Astrocyte (in vitro differentiated cells and primary cell): ENCODE measurements at places on chromosomes 7 and 10. TPM values are rescaled to one million over a fixed set of nuclear protein-coding genes. Genes with fewer than 3 reads are reported as not detected.

DNA sequence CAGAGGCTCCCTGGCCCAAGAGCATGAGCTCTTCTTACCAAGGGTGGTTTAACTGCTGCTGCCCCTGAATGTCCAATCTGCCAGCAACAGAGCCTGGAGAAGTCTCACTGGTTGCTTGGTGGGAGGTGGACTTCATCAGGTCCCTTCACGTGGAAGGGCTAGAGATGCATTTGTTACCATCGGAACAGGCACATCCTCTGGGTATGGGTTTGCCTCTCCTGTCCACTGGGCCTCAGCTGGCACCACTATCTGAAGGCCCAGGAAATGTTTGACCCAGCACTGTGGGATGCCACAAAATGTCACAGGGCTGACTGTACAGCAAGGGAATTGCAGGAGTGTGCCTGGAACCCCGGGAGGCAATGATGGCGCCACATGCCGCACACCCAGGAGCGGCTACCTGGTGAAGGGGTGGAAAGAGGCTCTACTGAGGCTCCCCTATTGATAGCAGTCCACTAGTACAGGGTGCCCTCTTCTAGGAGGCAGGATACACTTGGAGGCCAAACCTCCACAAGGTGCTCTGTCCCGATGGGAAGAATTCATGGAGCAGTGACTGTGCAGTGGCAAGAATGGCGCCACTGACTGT is 603.1 kb upstream of the MGMT start:
- no peak for DNase-seq

GRCh38 chr7:91880016-91880412 is 488 bp downstream of the MTERF1 start:
- no peak for DNase-seq

GRCh38 chr10:12367272-12367671 is 17.9 kb downstream of the CAMK1D start:
- no peak for DNase-seq

GRCh38 chr10:79203014-79203644 is 134.4 kb downstream of the ZMIZ1 start:
- no peak for DNase-seq

DNA sequence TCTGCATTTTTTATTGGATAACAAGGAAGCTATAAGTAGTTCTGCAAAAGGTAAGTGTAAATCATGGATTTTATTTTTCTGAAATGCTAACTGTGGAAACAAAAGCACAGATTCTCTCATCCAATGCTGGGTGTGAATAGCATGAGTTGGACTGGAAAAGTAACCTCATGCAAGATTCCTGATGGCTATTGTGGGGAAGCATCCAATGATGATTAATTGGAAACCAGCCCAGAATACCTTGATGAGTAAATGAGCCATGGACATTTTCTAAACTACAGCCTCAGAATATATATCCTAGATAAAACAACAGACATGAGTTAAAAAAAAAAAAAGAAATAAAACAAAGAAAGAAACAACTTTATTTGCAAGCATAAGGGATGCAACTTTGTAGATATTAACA is 934.6 kb downstream of the CCSER2 start:
- DNase-seq: no peak

GRCh38 chr10:15660990-15661389 is 58.7 kb downstream of the ITGA8 start:
- DNase-seq: no peak

DNA sequence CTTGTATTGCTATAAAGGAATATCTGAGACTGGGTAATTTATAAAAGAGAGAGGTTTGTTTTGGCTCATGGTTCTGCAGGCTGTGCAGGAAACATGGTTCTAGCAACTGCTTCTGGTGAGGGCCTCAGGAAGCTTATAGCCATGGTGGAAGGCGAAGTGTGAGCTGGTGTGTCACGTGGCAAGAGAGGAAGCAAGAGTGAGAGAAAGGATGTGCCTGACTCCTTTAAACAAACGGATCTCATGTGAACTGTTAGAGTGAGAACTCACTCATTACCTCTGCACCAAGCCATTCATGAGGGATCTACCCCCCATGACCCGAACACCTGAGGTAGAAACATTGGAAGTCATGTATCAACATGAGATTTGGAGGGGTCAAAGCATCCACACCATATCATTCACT is 7.7 kb upstream of the ITPRIP start:
- DNase-seq: no peak

GRCh38 chr10:122331615-122332446 is 42.7 kb upstream of the PLEKHA1 start:
- peak; percentile 63 for DNase-seq

- DNase-seq: no peak
These were observed 498.2 kb downstream of the PHTF2 start for GRCh38 chr7:78296644-78297371.

DNA sequence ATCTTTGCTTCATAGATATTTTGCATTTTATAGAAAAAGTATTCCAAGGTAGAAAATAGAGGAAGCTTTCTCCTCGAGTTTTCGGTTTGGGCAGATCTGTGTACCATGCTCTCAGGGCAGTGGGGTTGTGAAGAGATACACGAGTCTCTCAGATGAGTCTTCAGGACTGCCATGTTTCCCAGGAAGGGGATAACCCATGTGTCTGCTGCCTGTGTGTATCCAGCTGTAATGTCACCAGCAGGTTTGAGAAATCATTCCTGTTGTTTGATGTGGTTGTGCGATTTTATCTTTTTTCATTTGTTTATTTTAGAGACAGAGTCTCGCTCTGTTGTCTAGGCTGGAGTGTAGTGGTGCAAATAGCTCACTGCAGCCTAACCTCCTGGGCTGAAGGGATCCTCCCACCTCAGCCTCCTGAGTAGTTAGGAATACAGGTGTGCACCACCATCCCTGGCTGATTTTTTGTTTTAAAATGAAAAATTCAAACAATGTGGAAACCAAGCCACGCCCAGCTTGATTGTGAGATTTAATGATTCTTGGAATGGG is 48.9 kb downstream of the SNX10 start:
- DNase-seq: no peak

GRCh38 chr7:66464059-66464458 is 164.6 kb upstream of the KCTD7 start:
- DNase-seq: no peak

DNA sequence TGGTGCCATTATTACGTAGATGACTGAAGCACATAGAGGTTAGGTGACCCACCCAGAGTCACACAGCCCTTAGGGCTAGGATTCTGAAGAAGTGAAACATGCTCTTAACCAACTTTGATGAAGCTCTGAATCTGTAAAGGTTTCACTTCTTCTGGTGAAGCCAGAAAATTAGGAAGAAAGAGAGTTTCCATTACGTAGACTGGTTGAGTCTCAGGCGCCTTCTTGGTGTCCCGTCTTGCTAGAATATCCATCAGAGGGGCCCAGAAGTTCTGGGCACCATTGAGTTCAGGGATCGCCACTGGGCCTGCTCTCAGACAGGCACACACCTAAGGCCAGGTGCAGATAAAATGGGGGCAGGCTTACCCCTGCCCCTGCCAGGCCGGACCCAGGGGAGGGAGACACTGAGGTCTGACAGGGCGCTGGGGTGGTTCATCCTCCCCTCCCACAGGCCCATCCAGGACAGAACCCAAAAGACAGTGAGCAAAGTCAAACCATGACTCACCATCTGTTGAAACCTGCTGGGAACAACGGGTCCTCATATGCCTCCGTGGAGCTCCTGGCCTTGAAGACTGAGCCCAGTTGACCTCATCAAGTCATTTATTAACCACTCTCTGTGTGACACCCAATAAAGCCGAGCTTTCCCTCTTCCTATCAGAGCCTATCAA is 33.2 kb downstream of the DRGX start:
- DNase-seq: no peak

GRCh38 chr7:133023370-133024071 is 58.4 kb downstream of the CHCHD3 start:
- DNase-seq: peak; percentile 51

DNA sequence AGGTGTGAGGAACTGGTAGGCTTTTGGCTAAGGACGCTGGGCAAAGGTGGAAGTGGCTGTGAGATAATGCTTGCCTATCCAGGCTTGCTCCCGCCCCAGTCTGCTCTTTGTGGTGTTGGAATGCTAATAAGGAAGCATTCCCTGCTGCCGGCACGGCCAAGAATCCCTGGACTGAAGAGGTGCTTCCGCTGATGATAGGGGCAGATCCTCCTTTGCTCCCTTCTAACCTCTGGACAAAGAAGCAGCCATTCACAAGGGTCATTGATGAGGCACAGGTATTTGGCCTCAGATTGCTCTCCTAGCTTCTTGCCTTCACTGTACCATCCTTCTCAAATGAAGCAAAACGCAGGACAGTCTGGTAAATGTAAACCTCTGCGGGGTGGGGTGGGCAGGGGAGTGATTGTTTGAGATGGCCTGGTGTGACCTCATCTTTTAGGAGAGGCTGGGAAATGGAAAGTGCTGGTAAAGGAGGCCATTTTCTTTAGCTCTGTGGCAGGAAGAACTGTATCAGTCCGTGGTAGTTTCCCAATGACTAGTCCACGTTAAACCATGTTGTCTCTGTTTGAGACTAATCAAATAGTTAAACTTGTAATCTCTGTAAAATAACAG is 1.7 kb downstream of the PGAM1 start:
- no peak for DNase-seq

DNA sequence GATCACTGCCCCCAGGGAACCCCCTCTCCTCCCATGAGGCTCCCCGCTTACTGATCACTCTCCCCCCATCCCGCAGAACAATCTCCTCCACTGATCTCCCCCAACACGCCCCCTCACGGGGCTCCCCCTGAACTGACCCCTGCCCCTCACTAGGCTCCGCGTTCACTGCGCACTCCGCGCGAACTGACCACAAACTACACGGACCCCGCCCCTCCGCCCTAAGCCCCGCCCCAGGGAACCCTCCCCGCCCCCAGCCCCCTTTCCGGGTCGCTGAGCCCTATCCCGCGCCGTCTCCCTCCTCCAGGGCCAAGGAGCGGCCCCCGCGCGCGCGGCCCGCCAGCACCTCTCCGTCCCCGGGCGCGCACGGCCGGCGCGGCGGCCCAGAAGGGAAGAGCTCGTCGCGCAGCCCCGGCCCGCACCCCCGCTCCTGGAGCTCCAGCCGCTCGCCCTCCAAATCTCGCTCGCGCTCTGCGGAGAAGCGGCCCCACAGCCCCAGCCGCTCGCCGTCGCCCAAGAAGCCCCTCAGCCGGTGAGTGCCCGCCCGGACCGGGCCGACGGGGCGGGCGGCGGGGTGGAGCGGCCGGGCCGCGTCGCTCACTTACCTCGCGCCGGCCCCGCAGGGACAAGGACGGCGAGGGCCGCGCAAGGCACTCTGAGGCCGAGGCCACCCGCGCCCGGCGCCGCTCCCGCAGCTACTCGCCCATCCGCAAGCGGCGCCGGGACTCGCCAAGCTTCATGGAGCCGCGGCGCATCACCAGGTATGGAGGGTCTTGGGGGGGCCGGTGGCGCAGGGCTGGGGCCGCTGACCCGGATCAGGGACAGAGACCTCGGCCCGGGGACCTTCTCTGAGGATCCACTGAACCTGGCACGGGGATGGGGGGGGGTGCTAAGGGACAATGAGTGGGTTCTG is 19.9 kb upstream of the HSPB1 start:
- DNase-seq: no peak

DNA sequence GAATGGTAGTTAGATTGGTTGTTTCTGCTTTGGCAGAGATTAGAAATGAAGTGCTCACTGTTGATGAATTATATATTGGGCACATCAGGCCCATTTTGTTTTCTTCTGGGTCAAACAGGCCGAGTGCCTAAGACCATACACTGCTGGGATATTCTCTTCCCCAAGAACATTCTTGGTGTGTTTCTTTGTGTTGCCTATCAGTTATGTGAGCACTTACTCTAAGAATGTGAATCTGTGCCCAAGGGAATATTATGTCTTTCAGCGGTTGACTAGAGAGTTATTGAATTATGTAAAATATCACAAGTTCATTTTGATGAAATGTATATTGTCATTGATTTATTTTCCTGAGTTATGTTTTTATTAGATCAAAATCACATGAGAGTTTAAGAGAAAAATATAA is 255.5 kb upstream of the SMIM30 start:
- no peak for DNase-seq

- DNase-seq: no peak
These were observed 29.8 kb upstream of the ING3 start for GRCh38 chr7:120920591-120921274.

- no peak for DNase-seq
These were observed 49.6 kb downstream of the ANKIB1 start for GRCh38 chr7:92295391-92295790.

- DNase-seq: peak; percentile 7
These were observed 698.5 kb downstream of the SUGCT start for GRCh38 chr7:40833191-40833887.

DNA sequence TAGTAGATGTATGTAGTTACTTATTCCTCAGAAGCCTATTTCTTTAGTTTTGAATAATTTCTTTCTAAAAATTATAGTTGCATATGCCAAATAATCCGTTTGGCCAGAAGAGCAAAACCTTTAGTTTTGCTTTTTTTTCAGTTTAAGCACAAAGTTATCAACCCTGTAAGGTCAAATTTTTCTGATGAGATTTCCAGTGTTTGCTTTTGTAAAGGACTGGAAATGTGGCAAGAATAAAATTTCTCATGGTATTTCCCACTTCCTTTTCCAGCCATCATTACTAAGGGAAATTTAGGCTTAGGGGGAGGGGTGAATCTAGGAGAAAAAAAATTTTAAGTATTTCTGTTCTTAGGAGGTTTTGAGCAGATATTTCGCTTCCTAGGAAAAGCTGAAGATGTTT is 7.6 kb downstream of the CALD1 start:
- DNase-seq: no peak

DNA sequence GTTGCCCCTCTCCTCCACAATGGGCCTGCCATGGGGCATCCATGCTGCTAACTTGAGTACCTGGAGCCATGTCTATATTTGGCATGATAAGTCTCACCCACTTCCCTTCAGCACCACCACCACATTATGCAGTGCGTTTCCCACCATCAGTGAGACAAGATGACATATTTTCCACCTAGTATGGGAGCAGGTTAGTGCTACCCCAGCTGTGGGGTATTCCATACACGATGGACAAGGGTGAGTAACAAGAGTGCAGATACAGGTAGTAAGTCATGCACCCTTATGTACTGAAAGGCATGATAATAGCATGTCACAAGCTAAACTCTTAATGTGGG is 21.2 kb upstream of the OR2AE1 start:
- DNase-seq: no peak

GRCh38 chr7:153628825-153629224 is 423.4 kb upstream of the DPP6 start:
- DNase-seq: no peak

GPRIN2 gene
- total RNA-seq: 2.2 and 3.0 TPM in 2 replicates

TFEC gene
- 1.4 and 1.8 TPM in 2 replicates for total RNA-seq

GOLGA7B gene
- total RNA-seq: 0.16 TPM in 1 of 2 replicates, not detected in the other

CALCR gene
- 5.4 and 5.7 TPM in 2 replicates for total RNA-seq

MEOX2 gene
- not detected in 2 replicates for total RNA-seq

ZNF467 gene
- 16.5 and 16.6 TPM in 2 replicates for total RNA-seq

PNLIPRP1 gene
- total RNA-seq: not detected in 2 replicates

EDRF1 gene
- 24.0 and 25.7 TPM in 2 replicates for total RNA-seq

ANKRD61 gene
- total RNA-seq: 0.18 and 0.31 TPM in 2 replicates

H2AZ2 gene
- total RNA-seq: 93.4 and 105 TPM in 2 replicates

SVOPL gene
- total RNA-seq: 0.34 and 0.48 TPM in 2 replicates

MALRD1 gene
- 0.24 and 0.45 TPM in 2 replicates for total RNA-seq

TUBAL3 gene
- not detected in 2 replicates for total RNA-seq

NRG3 gene
- 2.1 and 2.3 TPM in 2 replicates for total RNA-seq

CLRN3 gene
- not detected in 2 replicates for total RNA-seq
